ENCODE measurements at places on chromosomes 7 and 10. TPM values are rescaled to one million over a fixed set of nuclear protein-coding genes. Genes with fewer than 3 reads are reported as not detected.

DNA sequence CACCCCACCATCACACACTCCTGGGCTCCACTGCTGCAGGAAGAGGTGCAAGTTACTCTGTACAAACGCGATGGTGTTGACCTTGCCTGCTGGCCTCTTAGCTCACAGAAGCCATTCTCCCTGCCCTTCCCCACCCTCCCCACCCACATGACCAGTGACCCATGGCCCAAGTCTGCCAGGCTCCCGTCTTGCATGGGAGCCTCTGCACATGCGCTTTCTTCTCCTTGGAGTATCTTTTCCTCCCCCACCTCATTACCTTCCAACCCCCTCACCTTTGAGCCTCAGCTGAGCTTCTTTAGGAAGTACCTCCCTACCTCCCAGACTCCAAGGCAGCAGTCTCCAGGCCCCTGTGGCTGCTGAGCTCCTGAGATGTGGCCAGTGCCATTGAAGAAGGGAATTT lies 337.7 kb upstream of the ZNF32 start:
- DNase-seq, result no peak

DNA sequence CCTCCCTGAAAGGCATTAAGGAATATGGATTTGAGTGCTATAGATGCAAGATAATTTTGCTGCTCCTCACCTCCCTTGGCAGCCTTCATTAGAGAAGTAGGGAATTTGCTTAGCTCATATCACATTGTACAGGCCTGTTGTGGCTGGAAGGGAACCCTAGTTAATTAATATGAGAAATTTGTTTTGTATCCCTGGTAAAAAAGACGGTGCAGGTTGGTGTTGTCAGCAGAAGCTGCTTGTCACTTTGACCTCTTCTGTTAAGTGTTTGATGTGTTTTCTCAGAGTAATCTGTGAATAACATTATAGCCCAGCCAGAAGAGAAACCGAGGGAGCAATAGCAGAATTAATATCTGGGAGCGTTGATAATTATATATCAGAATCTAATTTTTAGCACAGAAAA lies 278.4 kb downstream of the LRMDA start:
- no peak for DNase-seq

DNA sequence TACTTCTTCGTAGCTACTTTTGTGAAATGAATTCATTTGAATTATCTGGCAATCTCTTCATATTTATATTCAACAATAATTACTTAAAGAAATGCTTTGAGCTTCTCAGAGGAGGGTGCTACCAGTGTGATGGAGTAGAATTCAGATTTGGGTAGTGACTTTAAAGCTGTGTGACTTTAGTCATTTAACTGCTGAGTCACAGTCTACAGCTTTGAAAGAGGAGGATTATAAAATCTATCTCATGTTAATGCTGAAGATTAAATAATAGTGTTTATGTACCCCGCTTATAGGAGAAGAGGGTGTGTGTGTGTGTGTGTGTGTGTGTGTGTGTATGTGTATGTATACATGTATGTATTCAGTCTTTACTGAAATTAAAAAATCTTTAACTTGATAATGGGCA lies 68.2 kb downstream of the CFTR start:
- DNase-seq, result no peak

DNA sequence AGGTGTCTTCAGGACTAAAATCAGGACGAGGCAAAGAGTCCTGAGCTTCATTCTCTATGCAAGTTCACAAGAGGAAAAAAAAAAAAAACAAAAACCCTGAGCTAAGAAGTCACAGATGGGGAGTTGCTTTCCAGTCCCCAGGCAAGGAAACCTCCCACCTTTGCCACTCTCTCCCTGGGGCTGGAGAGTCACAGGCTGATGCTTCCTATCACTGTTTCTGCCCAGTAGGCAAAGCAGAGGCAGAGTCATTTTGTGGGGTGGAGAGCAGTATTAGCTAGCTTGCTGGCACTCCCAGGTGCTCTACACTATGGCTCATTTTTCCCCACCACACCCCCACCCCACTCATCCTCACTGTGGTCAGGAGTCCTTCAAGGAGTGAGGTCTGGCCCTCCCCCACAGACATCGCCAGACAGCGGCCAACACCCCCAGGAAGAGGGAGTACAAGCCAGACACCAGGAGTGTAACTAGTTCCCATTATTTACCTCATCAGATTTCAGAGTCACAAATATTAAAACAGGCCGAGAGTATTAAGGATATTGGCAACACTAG lies 34.6 kb upstream of the UNC5B start:
- DNase-seq, result no peak

- DNase-seq, result no peak
Observed at GRCh38 chr7:137992104-137992549, 9.8 kb downstream of the CREB3L2 start.

DNA sequence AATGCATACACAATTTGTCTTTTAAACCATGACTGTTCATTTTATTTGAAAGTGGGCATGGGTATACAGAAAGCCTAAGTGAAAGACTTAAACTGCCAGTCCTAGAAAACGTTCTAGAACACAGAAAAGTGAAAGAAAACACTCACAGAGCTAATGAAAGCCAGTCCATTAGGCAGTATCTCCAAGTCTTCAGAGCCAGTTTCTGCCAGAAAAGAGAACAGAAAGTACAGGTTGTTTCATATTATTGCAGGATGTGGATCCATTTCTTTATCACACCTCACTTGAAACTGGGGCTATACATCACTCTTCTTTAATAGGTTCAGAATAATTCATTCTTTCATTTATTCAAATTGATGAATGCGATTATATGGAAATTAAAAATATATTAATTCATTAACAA lies 7.7 kb downstream of the PON1 start:
- DNase-seq, result no peak

GRCh38 chr7:18290865-18291264 lies 204.7 kb upstream of the HDAC9 start:
- DNase-seq, result no peak

TTYH3 gene
- 97.6 TPM for total RNA-seq

PRLHR gene
- not detected for total RNA-seq

EEPD1 gene
- 10.8 TPM for total RNA-seq

ASCC1 gene
- 21.4 TPM for total RNA-seq
